ENCODE measurements at places on chromosomes 3 and 15. TPM values are rescaled to one million over a fixed set of nuclear protein-coding genes. Genes with fewer than 3 reads are reported as not detected.

The KCNH8 gene
- total RNA-seq = not detected

GRCh38 chr3:150365132-150365604 lies 42.9 kb upstream of the TSC22D2 start:
- DNase-seq = no peak

- DNase-seq = no peak
Measured at GRCh38 chr15:40439960-40440742, 602 bp upstream of the BAHD1 start.

DNA sequence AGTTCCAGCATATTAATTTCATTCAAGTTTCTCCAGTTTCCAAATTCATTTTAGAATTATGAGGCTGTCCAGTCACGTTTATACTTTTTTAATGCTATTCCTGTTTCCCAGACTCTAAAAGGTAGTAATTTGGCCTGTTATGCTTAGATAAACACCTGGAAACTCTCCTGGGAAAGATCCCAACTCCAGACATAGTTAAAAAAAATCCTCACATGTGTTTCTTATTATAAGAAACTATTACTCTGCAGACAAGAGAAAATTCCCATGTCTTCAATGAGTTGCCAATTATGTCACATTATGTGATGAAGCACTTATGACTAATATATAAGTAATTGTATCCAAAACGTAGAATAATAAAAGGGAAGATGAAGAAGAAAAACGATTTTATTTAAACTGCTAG lies 137.1 kb upstream of the TMC3 start:
- DNase-seq = no peak

GRCh38 chr15:35838424-35839111 lies 292.6 kb upstream of the DPH6 start:
- no peak for DNase-seq

- no peak for DNase-seq
Measured at GRCh38 chr15:29938361-29939335, 116.4 kb upstream of the TJP1 start.

GRCh38 chr15:87777054-87777561 lies 479.4 kb downstream of the NTRK3 start:
- no peak for DNase-seq

- no peak for DNase-seq
Measured at GRCh38 chr3:16511681-16512434, 1.6 kb downstream of the RFTN1 start.

All from NCI-H460 (cell line).